Substantia nigra (tissue), 51 donors: ENCODE measurements at places on chromosomes 2 and 18.
A peak's percentile ranks its signal among the peaks of the same experiment; 100 is the strongest.

DNA sequence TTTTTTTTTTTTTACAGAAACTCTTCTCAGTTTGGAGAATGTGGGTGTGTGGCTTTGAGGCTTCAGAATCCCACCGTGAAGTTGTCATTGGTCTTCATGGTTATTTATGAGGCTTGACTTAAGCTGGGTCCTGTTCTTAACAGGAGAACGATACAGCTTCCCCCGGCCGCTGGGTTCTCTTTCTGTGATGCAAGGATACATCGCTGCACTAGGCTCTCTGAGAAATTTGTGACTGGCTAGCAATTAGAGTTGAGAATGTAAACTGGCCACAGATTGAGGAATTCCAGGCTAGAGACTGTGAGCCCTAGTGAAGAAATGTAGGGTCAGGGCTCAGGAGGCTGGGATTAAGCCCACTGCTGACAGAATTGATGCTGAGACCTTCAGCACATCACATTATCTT lies 29.8 kb downstream of the MGAT5 start:
- DNase-seq = no peak

- DNase-seq = no peak
Measured at GRCh38 chr2:161488131-161488699, 72.1 kb downstream of the TBR1 start.

DNA sequence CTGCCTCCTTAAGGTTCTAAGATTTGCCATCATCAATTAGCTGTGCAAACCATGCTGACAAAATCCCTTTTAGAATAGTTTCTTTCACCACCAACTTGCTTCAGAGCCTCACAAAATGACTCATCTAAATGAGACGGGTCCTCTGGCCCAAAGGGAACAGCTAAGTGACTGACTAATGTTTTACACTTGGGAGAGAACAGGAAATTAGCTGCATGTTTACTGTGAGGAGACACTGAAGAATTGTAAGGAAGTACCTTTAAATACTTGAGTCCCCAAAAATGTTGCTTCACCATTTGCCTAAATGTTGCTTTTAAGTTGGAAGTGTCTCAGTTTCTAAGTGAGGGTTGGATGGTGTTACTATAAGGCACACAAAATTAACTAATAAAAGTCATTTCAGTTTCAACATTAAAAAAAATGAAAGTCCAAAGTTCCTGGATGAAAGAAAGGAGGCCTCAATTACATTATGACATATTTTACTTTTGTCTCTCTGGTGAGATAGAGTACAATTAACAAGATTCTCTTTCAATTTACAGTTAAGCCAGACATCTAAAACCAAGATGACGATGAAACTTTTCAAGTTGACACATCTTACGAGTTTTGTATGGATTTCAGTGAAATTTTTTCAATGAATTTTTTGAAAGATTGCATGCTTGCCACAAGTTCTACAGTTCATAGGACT lies 229.1 kb upstream of the FN1 start:
- no peak for DNase-seq

- no peak for DNase-seq
Measured at GRCh38 chr2:23183733-23184132, 201.2 kb upstream of the KLHL29 start.

- no peak for DNase-seq
Measured at GRCh38 chr2:177118636-177119035, 94.0 kb upstream of the HNRNPA3 start.

- no peak for DNase-seq
Measured at GRCh38 chr2:464562-465309, 176.8 kb upstream of the ALKAL2 start.

- no peak for DNase-seq
Measured at GRCh38 chr2:6777626-6778025, 88.1 kb downstream of the CMPK2 start.

DNA sequence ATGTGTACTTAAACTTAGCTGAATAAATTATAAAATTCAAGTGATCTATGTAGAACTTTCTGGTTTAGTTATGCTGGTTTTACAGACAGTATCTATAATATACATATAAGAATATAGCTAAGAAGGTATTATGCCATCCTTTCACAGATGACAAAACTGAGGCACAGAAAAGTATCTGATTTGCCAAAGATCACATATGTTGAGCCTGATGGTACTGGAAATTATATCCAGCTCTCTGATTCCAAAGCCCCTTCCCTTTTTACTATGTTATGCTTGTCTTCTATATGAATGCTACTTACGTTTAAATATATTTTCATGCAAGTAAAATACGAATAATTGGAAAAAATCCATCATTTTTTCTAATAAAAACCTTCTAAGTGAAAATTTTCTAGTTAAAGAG lies 1631.3 kb downstream of the DPP10 start:
- no peak for DNase-seq

DNA sequence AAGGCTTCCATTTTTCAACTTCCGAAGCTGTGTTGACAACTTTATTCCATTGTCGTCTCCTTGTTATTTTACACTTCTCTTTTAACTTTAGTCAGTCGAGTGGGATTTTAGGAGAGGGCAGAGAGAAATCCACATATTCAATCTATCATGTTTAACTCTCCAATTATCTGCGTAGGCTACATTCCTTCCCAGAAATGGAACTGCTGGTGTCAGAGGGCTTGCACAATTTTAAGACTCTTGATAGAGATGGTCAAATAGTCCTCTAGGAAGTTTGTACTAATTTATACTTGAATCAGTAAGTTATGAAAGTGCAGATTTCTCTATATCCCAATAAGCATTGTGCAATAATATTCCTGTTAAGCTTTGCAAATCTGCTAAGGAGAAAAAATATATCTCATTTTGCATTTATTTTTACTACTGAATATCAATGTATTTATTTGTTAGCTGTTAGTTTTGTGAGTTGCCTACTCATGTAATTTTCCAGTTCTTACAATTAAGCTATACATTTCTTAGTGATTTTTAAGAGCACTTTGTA lies 95.6 kb downstream of the CYP26B1 start:
- no peak for DNase-seq

GRCh38 chr2:229273723-229274338 lies 2.7 kb upstream of the PID1 start:
- peak; percentile 34 for DNase-seq

- no peak for DNase-seq
Measured at GRCh38 chr2:196823750-196824522, 14.8 kb upstream of the C2orf66 start.

- no peak for DNase-seq
Measured at GRCh38 chr2:221443645-221444044, 128.5 kb downstream of the EPHA4 start.

DNA sequence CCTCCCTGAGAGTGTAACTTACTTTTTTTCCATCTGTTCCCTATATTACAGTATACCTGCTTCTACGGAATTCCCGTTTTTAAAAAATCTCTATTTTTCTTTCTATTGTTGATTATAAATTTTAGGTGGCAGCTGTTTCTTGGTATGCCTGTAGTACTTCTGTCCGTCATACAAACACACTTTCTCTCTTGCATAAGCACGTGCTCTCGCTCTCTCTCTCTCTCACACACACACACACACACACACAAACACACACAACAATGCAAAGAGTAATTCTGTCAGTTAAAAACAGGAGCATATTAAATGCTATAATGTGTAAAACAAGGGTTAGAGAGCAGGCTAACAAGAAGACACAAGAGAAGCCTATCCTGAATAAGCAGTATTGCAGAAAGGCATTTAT lies 140.5 kb downstream of the THADA start:
- no peak for DNase-seq

- DNase-seq = no peak
Measured at GRCh38 chr18:39058386-39059000, 1492.9 kb upstream of the CELF4 start.

GRCh38 chr18:66264130-66264529 lies 339.8 kb downstream of the CDH19 start:
- no peak for DNase-seq

- no peak for DNase-seq
Measured at GRCh38 chr2:118968042-118968441, 26.0 kb downstream of the MARCO start.

DNA sequence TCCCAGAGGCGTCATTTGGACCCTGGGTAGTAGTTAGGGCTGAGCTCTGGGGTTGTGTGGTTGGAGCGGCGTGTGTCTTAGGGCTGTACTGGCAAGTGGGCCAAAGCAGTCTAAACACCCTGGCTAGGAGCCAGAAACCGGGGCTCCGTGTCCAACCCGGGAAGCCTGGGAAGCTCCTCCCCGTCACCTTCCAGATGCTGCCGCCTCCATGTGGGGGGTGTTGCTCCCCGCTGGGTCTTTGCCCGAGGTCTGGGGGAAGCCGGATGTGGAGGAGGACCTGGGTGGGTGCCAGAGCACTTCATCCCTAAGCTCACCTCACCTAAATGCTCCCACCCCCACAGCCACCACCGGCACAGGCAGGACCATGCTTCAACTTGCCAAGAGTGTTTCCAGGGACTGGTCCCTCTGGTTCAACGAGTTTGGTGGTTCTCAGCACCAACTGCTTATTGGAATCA lies 25.4 kb downstream of the TET3 start:
- no peak for DNase-seq

GRCh38 chr2:215423234-215423633 lies 12.6 kb downstream of the FN1 start:
- DNase-seq = no peak

DNA sequence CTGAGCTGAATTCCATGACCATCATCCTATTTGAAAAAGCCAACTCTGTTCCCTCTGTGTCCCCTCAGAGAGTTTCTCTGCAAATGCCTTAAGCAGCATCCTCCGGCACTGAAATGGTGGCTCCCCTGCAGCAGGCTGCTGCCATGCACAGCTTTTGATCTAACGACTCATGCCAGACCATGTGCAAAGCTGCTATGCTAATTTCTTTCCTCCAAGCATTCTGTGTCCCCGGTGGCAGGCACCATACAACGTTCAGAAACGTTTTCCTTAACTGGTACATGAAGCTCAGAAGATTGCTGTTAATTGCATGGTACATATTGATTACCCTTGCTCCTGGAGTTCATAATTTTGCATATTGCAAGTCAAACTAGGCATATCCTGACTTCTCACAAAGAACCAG lies 336.8 kb downstream of the RBM43 start:
- no peak for DNase-seq

DNA sequence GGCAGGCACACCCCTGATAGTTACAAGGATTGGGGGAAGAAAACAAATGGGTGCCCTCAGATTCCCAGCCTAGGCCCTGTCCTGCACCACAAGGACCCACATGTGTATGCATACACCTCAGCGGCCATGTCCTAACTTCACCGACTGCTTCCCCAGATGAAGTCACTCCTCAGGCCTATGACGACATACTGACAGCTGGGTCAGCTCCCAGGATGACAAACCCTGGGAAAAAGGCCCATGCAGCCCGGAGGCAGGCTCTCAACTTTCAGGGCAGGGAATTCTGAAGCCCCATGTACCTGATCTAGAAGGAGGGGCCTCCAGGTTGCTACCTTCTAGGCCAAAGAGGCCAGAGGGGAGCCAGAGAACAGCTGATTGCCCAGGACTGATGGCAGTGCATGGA lies 11.0 kb upstream of the PLEKHM3 start:
- DNase-seq = no peak

GRCh38 chr18:29056800-29057199 lies 879.9 kb upstream of the CDH2 start:
- no peak for DNase-seq

GRCh38 chr2:58428096-58429013 lies 187.2 kb upstream of the FANCL start:
- peak; percentile 60 for DNase-seq

GRCh38 chr2:231185886-231186285 lies 12.5 kb upstream of the ARMC9 start:
- DNase-seq = no peak

DNA sequence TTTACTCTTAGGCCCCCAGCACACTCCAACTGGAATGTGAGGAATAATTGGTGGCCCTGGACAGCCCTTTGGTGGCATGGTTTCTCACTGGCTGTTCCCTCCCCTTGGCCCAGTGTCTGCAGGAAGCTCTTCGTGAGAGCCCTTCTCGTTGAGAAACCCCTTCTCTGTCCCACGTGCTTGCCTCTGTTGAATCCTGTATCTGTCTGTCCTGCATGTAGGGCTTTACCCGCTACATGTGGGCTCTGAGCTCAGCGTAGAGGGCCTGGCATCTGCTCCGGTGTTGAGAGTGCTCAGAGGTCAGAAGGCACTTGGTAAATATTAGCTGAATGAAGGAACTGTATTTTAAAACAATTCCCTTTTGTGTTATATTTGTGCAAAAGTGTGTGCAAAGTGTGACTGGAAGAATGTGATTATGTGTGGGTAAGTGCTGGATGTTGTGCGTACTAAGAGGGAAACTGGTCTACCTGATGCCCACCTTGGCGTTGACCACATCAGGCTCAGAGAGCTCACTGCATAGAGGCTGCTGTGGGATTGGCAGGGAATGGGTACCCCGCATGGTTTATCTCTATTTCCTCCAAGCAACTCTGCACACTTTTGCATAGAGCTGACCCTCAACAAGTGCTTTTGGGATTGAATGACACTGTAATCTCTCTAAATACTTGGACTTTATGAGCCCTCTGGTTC lies 40.0 kb downstream of the RNF144A start:
- no peak for DNase-seq

- no peak for DNase-seq
Measured at GRCh38 chr2:99490623-99491461, 1.0 kb upstream of the REV1 start.

- DNase-seq = peak; percentile 68
Measured at GRCh38 chr2:127576433-127577207, 41.1 kb downstream of the MYO7B start.

- no peak for DNase-seq
Measured at GRCh38 chr18:23209031-23209430, 73.7 kb downstream of the CABLES1 start.

DNA sequence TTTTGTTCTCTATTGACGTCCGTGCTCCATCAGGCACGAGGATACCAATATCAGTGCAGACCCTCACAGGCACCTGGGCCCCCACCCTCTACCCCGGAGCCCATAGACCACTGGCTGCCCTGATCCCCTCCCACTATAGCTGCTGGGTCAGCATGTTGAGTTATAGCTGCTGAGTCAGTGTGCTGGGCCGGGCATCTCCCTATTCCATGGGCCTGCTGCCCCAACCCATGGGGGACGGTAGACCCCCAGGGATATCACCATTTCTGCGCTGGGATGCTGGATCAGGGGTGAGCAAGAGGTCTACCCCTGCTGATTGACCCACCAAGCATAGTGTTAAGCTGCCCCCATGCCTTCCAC lies 100.1 kb upstream of the ST3GAL5 start:
- no peak for DNase-seq

GRCh38 chr2:222884805-222885424 lies 24.1 kb downstream of the ACSL3 start:
- no peak for DNase-seq

DNA sequence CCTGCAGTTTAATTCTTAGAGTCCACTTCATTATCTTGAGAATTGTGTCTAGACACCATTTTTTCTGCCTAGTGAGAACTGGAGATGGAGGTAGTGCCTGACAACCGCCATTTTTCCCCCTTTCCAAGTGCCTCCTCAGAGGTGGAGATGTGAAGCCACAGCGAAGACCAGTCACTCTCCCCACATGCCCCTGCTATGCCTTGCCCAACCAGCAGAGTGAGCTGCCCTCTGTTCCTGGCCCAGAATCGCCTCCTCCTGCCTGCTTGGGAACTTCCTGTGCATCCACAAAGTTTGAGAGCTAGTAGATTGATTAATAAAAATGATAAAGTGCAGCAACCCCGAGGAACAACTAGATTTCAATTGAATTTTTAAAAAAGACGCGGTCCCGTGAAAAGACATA lies 123.3 kb downstream of the CLIP4 start:
- DNase-seq = no peak

GRCh38 chr2:69114534-69114933 lies 101.6 kb downstream of the ANTXR1 start:
- no peak for DNase-seq

- no peak for DNase-seq
Measured at GRCh38 chr18:10727477-10727876, 201.7 kb downstream of the NAPG start.

- no peak for DNase-seq
Measured at GRCh38 chr2:82667491-82667890, 1791.6 kb downstream of the SUCLG1 start.
